ENCODE measurements at places on chromosomes 13 and 19. TPM values are rescaled to one million over a fixed set of nuclear protein-coding genes. Genes with fewer than 3 reads are reported as not detected.
A peak's percentile ranks its signal among the peaks of the same experiment; 100 is the strongest.

STOML3 gene
- total RNA-seq, result not detected

UPF3A gene
- total RNA-seq, result 12.0 TPM

ZNF780B gene
- 18.0 TPM for total RNA-seq

- H3K4me1 ChIP-seq, result no peaks in the 10 kb centered on the region
- no peak overlapping the region for H3K27ac ChIP-seq
- DNase-seq, result no peak
- H3K27me3 ChIP-seq, result no peaks in the 10 kb centered on the region
- H3K36me3 ChIP-seq, result no peaks in the 10 kb centered on the region
- no peak overlapping the region for H3K4me3 ChIP-seq
Measured at GRCh38 chr13:21932578-21932977, 261.7 kb downstream of the FGF9 start.

DNA sequence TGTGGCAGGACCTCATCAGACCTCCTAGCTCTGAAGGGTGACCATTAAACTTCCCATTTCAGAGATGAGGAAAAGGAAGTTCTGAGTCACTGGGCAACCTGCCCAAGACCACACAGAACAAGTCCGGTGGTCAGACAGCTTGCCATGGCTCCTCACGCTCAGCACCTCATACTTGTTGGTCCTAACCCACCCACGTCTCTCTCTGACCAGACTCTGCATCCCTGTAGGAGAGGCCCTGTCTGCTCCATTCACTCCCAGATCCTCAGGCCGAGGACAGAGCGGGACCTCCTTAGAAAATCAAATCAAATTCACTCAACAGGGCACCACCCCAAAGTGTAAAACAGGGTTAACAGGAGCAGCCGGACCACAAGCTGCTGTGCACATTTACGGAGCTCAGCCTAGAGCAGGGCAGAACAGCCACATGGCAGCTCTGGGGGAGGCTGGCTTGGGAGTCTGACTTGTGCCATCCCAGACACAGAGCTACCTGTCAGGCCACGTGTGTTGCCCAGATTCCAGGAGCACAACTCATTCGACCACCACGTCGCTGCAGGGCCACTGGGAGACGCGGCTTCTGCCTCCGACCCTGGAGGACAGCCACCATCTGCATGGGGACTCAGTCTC is 1.7 kb downstream of the MIER2 start:
- H3K27ac ChIP-seq, result peak overlapping the region; percentile 20
- no peaks in the 10 kb centered on the region for H3K36me3 ChIP-seq
- H3K4me3 ChIP-seq, result no peak overlapping the region
- H3K27me3 ChIP-seq, result no peaks in the 10 kb centered on the region

DNA sequence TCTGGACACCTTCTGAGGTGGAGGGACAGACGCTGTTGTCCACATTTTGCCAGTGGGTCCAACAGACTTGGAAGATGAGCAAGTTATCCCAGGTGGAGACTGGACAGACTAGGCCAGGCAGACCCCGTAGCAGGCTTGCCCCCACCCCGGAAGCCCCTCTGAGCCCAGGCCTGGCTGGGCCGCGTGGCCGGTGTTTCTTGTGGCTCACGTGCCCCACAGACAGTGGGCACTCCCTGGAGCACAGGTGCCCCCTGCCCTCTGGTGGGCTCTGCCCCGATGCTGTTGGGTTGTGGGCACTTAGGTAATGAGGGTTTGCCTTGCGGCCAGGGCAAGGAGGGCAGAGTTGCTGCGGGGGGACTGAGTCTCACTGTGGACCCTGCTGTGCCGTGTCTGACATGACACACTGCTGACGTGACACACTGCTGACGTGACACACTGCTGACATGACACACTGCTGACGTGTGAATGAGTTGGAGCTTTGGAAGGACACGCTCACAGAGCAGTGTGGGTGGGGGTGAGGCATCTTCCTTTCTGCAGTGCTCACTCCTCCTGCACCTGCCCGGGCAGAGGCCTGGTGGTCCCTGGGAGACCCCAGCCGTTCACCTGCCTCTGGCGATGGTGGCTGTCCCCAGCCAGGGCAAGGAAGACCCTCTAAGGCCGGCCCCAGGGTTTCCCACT is 25.1 kb downstream of the DOT1L start:
- H3K4me3 ChIP-seq, result no peak overlapping the region
- peaks cover 6% of the 10 kb centered on the region for H3K4me1 ChIP-seq
- DNase-seq, result no peak
- no peak overlapping the region for H3K27ac ChIP-seq
- H3K27me3 ChIP-seq, result no peaks in the 10 kb centered on the region

- H3K4me3 ChIP-seq, result no peak overlapping the region
- no peaks in the 10 kb centered on the region for H3K36me3 ChIP-seq
- H3K27ac ChIP-seq, result no peak overlapping the region
- no peaks in the 10 kb centered on the region for H3K4me1 ChIP-seq
- DNase-seq, result no peak
Measured at GRCh38 chr19:33860312-33861090, 63.8 kb downstream of the KCTD15 start.

- no peak overlapping the region for H3K4me3 ChIP-seq
- DNase-seq, result no peak
- H3K36me3 ChIP-seq, result no peaks in the 10 kb centered on the region
- no peaks in the 10 kb centered on the region for H3K27me3 ChIP-seq
Measured at GRCh38 chr13:50170447-50171037, 155.3 kb downstream of the KCNRG start.

- no peaks in the 10 kb centered on the region for H3K4me1 ChIP-seq
- H3K4me3 ChIP-seq, result no peak overlapping the region
- DNase-seq, result no peak
- H3K27ac ChIP-seq, result no peak overlapping the region
- no peaks in the 10 kb centered on the region for H3K27me3 ChIP-seq
Measured at GRCh38 chr19:41922585-41922984, 5.7 kb downstream of the ERFL start.

DNA sequence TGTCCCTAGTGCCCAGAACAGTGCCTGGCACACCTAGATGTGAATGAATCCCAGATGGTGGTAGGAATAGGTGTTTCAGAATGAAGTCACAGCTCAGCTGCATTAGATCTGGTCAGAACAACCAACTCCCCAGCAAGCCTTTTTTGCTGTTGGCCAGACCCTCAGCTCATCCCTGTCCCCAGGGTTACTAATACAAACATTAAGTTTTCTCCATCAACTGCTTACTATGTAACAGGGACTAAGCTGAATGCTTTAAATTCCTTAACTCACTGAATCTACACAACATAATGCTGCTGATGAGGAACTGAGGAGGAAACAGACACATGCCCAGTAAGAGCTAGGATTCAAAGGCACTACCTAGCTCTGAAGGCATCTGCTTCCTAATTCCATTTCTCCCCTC is 18.8 kb downstream of the SMG9 start:
- no peak overlapping the region for H3K27ac ChIP-seq
- no peak for DNase-seq
- peaks cover 15% of the 10 kb centered on the region for H3K36me3 ChIP-seq

DNA sequence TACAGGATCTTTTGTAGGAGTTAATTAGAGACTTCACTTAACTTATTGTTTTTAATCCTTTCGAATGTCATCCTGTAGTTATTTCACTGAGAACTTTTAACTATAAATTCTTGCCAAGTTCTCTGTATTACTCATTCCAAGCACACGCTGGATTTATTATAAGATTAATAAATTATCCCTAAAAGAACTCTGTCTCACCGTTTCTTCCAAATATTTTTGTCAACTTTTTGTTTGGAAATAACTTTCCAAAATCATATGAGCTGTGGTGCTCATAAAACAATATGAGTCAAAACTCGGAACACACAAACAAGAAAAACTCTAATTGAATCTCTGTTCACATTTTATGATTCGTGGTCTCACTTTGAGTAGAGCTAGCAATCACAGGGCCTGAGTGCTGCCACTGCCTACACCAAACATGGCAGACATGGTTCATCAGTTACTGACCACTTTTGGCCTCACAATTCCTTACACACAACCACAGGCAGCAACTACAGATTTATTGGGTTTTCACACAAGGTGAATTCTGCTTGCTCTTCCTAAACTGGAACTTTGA is 412.0 kb downstream of the FGF14 start:
- H3K36me3 ChIP-seq, result no peaks in the 10 kb centered on the region
- no peak overlapping the region for H3K27ac ChIP-seq
- H3K4me1 ChIP-seq, result no peaks in the 10 kb centered on the region

GRCh38 chr13:42996584-42996983 is 4.5 kb upstream of the EPSTI1 start:
- H3K27ac ChIP-seq, result no peak overlapping the region
- no peak overlapping the region for H3K4me3 ChIP-seq
- H3K27me3 ChIP-seq, result no peaks in the 10 kb centered on the region
- H3K36me3 ChIP-seq, result no peaks in the 10 kb centered on the region
- no peak for DNase-seq

GRCh38 chr19:35045667-35046300 is 4.3 kb downstream of the HPN start:
- H3K4me1 ChIP-seq, result peaks cover 60% of the 10 kb centered on the region
- DNase-seq, result no peak
- no peaks in the 10 kb centered on the region for H3K27me3 ChIP-seq
- no peak overlapping the region for H3K27ac ChIP-seq
- H3K4me3 ChIP-seq, result no peak overlapping the region

DNA sequence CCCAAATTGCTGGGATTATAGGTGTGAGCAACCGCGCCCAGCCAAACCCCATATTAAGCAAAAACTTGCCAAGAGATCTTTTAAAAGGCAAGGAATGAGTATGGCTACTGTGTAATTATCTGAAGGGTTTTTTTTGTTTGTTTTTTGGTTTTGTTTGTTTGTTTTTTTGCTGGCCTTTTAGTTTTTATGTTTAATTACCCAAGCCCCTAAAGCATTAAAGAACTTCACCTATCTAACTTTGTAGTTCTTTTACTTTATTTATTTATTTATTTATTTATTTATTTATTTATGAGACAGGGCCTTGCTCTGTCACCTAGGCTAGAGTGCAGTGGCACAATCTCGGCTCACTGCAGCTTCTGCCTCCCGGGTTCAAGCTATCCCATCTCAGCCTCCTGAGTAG is 40.3 kb upstream of the GARRE1 start:
- H3K27me3 ChIP-seq, result no peaks in the 10 kb centered on the region
- H3K4me3 ChIP-seq, result no peak overlapping the region
- H3K36me3 ChIP-seq, result peaks cover 13% of the 10 kb centered on the region
- no peaks in the 10 kb centered on the region for H3K4me1 ChIP-seq
- no peak overlapping the region for H3K27ac ChIP-seq

DNA sequence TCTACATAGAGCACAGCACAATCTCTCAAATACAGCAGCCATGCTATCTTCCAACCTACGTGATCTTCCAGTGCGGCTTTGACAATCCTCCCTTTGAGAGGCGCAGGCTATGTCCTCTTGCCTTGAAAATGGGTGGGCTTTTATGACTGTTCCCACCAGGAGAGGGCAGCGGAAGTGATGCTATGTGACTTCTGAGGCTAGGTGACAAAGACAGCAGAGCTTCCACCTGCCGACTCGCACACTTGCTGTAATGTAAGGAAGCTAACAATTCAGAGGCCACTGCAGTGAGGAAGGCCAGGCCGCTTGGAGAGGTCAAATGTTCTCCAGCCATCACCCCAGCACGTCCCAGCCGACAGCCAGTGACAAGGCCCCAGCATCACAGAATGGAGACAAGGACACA is 65.8 kb downstream of the MRPL57 start:
- no peak overlapping the region for H3K27ac ChIP-seq
- no peaks in the 10 kb centered on the region for H3K4me1 ChIP-seq
- no peak for DNase-seq
- H3K27me3 ChIP-seq, result no peaks in the 10 kb centered on the region
